Cardiac septum (tissue), 1 donor: ENCODE measurements at places on chromosomes 5 and 9. TPM values are rescaled to one million over a fixed set of nuclear protein-coding genes. Genes with fewer than 3 reads are reported as not detected.

The ARHGEF37 gene
- total RNA-seq, result 15.8 TPM

The OR2S2 gene
- not detected for total RNA-seq

DNA sequence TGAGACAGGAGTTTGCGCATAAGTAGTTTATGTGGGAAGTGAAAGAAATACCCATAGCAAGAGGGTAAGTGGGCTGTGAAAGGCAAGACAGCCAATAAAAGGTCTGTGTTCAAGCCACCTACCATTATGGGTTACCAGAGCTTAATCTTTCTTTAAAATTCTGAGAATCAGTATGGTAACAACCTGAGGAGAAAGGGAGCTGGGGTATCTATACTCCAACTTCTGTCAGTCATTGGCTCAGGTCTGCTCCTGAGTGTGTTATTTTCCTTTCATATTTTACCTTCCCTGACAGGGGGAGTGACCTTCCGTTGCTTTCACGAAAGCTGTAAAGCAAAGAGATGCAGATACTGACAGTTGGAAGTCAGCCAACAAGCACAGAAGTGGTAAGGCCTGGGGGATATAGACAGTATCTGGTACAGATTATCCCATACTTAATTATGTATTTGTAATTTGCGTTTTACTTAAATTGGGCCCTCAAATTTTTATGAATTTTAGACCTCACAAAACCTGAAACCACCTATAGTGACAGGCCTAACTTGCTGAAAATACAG lies 233.4 kb downstream of the RAB3C start:
- DNase-seq, result no peak

GRCh38 chr9:591292-591691 lies 250.2 kb upstream of the DMRT1 start:
- DNase-seq, result peak; percentile 79

The PCDHB11 gene
- 1.9 TPM for total RNA-seq

The ITK gene
- total RNA-seq, result 0.43 TPM

GRCh38 chr5:176466245-176466871 lies 18.2 kb downstream of the FAF2 start:
- no peak for DNase-seq

- DNase-seq, result no peak
Measured at GRCh38 chr9:134408389-134408788, 82.1 kb downstream of the RXRA start.

GRCh38 chr5:81393430-81393782 lies 528 bp downstream of the ACOT12 start:
- no peak for DNase-seq

- DNase-seq, result no peak
Measured at GRCh38 chr5:7391814-7392692, 3.9 kb upstream of the ADCY2 start.

DNA sequence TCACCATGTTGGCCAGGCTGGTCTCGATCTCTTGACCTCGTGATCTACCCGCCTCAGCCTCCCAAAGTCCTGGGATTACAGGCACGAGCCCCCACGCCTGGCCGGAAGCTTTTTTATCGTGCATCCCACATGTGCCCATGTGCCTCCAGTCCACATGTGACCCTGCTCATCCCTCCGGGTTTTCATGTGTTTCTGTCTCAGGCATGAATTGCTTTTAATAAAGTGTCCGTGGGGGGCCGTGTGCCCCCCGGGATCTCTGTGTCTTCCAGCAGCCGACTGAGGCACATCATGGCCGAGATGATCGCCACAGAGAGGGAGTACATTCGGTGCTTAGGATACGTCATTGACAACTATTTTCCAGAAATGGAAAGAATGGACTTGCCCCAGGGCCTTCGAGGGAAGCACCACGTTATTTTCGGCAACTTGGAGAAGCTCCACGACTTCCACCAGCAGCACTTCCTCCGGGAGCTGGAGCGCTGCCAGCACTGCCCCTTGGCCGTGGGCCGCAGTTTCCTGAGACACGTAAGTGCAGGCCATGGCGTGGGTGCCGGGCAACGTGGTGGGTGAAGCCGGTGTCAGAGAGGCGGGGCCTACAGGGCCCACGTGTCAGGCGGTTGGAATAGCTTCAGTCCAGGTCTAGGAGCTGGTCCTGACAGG lies 22.1 kb upstream of the LRRC14B start:
- DNase-seq, result peak; percentile 80

DNA sequence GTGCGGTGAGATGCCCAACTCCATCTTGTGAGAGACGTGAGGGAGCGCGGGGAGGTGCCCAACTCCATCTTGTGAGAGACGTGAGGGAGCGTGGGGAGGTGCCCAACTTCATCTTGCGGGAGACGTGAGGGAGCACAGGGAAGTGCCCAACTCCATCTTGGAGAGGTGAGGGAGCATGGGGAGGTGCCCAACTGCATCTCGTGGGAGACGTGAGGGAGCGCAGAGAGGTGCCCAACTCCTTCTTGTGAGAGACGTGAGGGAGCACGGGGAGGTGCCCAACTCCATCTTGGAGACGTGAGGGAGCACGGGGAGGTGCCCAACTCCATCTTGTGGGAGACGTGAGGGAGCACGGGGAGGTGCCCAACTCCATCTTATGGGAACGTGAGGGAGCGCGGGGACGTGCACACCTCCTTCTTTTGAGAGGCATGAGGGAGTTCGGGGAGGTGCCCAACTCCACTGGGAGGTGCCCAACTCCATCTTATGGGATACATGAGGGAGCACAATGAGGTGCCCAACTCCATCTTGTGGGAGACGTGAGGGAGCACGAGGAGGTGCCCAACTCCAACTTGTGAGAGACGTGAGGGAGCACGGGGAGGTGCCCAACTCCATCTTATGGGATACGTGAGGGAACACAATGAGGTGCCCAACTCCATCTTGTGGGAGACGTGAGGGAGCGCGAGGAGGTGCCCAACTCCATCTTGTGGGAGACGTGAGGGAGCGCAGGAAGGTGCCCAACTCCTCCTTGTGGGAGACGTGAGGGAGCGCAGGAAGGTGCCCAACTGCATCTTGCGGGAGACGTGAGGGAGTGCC lies 235.4 kb downstream of the CACNA1B start:
- peak; percentile 54 for DNase-seq

The C9orf50 gene
- 0.22 TPM for total RNA-seq

DNA sequence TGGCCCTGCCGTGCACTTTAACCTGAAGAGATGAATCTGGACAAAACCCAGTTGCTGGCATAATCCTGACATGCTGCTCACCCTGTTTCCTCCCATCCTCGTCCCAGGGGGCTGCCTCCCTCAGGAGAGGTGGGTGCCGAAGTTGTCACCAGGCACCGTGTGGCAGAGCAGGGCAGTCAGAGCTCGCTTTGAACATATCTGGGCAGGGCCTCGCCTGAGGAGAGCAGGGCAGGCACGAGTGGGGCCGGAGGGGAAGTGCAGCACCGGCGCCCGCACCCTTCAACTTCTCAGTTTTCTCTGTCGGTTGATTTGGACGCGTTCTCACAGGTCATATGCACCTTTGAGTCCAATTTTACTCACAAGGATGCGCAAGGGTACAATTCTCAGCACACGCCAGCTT lies 141.1 kb upstream of the PHYKPL start:
- DNase-seq, result no peak

DNA sequence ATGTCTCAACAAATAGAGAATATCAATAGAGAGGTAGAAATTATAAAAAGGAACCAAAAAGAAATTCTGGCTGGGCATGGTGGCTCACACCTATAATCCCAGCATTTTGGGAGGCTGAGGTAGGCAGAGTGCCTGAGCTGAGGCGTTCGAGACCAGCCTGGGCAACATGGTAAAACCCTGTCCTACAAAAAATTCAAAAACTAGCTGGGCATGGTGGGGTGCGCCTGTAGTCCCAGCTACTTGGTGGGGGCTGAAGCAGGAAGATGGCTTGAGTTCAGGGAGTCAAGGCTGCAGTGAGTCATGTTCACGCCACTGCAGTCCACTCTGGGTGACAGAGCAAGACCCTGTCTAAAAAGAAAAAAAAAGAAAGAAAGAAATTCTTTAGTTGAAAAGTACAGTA lies 24.9 kb downstream of the IPPK start:
- no peak for DNase-seq

The HIGD2A gene
- total RNA-seq, result 266 TPM

DNA sequence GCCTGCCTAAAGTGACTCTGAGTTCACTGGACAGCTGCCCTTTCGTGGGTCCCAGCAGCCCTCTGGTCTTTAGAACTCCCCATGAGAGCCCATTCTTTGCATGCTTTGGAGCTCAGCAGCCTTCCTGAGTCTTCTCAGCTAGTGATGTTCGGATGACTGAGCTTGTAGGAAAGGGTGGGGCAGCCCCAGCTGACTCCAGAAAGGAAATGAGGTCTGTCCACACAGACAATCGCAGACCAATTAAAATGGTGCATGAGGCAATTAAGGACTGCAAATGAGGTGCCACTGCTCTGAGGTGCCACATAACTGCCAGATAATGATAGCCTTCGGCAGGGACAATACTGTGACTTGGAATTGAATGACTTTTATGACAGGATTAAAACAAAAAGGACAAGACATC lies 25.4 kb upstream of the TOMM5 start:
- DNase-seq, result no peak

The DMRT3 gene
- total RNA-seq, result 0.16 TPM

The NR2F1 gene
- 0.73 TPM for total RNA-seq

- no peak for DNase-seq
Measured at GRCh38 chr5:80439213-80439612, 31.3 kb downstream of the ZFYVE16 start.

DNA sequence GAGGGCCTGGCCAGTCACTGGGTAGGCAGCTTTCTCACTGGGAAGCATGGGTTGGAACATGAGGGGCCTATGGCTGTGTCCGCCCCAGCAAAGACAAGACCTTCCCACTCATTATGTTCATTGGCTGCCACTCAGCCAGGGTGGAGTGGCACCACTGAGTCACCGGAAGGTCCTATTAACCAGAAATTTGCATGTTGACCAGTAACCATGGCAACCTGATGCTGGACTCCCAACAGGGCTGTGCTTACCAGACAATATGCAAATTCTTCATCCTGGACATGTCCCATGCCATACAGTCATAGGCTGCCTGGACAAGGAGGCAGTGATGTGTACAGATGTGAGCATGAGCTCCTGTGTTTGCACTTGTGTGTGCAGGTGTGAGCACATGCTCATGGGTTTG lies 66.7 kb downstream of the PSD2 start:
- DNase-seq, result no peak

The FAM221B gene
- not detected for total RNA-seq

- DNase-seq, result no peak
Measured at GRCh38 chr5:90861843-90862586, 303.4 kb downstream of the ADGRV1 start.

The TAS2R1 gene
- not detected for total RNA-seq

DNA sequence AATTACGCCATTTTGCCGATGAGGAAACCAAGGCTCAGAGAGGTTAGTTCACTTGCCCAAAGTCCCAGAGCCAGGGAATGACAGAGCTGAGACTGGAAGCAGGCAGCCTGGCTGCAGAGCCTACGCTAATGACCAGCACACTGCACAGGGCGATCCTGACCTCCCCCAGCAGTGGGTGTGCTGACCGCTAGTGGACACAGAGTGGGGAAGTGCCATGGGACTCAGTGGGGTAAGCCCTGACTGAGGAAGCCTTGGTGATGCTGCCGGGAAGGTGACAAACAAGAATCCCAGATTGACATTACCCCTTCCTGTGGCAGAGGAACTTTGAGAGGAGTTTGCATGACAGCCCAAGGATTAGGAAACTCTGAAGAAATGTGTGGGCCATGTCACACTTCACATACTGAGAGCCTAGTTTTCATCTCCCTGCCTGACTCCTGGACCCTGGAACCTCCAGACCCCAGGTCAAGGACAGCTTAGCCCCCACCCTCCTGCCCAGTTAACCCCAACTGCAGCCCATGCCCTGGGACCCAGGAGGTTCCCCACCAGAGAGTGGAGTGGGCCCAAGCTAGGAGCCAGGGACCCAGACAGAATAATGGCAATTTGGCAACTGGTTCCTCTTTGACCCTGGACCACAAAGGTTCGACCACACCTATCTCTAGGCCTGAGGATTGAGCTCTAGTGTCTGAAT lies 19.7 kb upstream of the CSF1R start:
- DNase-seq, result no peak

DNA sequence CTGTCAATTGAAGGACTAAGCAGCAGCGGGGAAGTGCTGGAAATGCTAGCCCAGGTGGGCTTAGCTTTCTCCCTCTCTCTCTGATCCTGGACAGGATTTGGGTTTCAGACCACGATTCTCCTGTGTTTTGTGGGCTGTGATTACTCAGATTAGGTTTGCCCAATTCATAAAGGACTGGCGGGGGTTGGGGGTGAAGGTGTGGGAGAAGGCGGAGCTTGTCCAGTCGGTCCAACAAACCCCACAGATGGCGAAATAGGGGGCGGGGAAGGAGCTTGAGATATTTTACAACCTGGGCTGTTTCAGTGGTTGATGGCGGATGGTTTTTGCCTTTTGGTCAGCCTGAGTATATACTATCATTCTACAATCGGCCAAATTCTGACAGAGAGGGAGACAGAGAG lies 35.2 kb downstream of the PCDHAC2 start:
- DNase-seq, result no peak

- no peak for DNase-seq
Measured at GRCh38 chr9:115167175-115167574, 49.2 kb upstream of the TNC start.

DNA sequence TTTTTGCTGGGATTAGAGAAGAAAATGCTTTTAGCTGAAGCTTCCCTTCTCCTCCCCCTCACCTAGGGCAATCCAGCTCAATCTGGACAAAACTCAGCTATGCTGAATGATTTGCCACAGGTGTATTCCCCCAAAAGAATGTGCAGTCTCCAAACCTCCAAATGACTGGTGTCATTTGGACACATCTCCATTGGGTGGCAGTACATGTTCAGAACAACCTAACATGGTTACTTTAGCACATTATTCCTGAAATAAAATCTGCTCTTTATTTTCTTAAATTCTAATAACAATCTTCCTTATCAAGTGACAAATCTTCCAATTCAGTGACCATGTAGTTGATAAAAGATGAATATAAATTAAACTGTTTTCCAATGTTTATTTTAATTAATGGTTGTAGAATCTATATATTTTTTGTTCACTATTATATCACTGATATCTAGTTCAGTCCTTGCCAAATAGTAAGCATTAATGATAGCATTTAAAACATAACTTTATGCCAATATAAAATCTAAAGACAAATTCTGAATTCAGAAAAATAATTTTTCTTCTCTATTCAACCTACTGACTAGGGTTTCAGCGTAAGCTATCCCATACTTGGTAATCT lies 61.3 kb upstream of the MOCS2 start:
- DNase-seq, result no peak

DNA sequence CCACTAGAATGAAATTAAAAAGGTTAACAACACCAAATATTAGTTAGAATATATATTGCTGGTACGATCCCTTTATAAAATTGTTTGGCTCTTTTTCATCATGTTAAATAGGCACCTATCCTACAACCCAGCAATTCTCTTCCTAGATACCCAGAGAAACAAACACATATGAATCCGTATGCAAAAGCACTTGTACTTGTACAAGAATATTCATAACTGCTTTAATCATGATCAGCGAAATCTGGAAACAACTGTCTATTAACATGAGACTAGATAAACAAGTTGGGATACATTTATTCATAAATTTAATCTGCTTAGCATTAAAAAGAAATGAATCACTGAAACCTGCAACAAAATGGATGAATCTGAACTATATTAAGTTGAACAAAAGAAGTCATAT lies 113.7 kb upstream of the MAP1B start:
- DNase-seq, result no peak
